ENCODE measurements at places on chromosomes 12 and 14.

DNA sequence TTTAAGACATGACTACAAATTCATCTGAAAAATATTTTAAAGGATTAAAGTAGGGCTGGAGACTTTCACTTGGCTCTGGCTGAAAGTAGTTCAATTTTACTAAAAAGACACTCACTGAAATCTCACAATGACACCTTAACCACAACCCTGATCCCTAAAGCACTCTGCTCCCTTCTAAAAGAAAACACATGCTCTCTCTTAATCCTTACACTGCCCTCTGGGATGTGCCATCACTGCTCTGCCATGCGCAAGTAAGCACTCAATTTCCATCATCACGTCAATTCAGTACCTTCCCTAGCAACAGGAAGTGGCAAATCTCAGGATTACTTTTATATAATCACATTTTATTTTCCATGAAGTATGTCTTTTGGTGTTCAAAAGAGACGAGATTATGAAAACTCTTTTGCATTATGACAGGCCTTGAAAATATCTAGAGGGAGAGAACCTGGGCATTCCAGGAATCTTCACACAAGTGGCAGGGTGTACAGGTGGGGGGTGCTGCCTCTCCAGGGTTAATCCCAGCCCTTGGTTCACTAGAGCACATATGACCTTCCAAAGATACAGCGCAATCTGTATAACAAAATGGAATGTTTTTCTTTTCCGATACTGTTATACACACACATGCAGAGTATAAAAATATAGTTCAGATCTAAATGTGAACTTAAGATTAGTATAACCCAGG, 7.3 kb downstream of the ATG14 start:
- no peak for DNase-seq

DNA sequence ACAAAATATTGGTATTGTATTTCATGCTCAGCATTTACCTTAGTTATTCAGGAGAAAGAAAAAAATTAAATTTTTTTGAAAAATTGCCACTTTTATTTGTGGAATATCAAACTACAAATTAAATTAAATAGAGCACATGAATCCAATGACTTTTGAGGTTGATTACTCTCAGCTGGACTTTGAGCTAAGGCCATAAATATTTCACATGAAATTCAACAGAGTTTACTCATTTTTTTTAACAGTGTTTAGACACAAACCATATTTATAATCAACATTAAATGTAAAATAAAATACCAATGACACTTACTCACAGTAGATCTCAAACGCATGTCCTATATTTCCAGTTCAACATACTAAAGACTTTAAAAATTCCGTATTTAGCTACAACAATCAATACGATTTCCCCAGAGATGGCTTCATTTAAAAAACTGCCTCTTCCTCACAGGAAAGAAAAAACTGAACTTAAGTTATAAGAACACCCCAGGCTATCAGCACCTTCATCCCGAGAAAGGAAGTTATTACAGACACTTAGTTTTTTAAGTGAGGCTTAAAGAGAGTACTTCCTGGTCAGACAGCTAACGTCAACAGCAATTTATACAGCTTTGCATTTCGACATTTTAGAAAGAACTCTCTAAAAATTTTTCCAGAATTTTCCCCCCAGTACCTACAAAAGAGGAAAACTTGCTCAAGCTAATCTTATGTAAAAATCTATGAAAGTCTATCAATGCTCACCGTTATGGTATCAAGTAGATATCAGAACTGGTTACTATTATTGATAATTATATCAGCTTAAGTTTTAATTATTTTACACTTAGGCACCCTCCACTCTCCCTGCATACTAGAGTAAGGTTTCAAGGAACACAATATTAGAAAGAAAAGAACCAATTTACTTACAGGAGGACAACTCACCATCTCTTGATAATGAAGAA, 13.8 kb downstream of the TAOK3 start:
- DNase-seq, result peak; percentile 56

DNA sequence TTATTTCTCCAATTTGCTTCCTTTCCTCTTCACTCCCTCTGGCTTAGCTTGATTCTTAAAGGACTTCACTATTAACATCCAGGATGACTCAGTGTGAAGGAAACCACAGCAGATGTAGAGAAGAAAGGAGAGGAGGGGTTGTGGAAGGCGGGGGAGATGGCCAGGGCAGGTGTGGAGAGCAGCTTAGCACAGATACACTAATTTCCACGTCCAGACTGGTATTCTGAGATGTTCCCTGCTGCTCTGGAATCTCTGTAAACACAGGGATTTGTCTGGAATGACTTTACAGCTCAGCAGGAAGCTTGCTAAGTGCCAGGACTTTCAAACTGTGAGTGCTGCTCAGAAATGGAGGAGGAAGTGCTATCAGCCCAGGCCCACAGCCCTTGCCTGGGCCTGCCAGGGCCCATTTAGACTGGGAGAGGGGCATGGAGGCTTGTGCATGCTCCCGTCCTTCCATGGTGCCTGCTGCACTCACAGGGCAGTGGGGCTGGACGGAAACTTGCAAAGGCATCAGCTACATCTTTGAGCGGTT, 202.5 kb upstream of the DDHD1 start:
- DNase-seq, result no peak

GRCh38 chr12:22967171-22967570, 342.2 kb downstream of the ETNK1 start:
- no peak for DNase-seq

DNA sequence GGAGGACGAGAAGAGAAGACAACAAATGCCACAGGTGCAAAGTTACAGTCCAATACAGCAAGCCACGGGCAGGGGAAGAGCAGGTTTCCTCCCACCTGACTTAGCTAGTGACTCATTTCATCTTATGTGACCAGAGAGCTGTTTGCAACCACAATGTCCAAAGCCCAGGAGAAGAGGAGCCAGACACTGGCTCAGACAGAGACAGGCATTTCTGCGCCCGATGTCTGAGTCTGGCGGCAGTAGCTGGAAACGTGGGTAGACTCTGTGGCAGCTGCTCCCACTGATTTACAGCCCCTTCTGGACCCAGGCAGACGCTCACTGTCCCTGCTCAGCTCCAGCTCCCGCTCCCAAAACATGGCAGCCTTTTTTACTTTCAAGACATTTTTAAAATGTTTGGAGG, 60.0 kb downstream of the CHGA start:
- DNase-seq, result no peak

DNA sequence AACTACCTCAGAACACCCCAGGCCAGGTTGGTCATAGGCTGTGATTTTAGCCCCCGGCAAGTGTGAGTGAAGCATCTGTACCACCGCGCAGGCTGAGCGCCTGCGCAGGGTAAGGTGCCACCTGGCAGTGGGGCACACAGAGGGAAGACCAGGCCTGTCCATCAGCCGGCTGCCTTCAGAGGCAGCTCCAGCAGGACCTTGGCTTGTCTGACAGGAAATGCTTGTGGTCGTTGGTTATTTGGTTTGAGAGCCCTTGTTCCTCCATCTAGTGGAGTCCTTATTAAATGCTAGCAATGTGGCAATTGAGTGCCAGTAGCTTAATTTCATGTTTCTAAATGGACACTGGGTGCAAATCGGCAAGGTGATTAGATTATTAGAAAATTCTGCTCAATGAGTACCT, 27.5 kb downstream of the SLC25A29 start:
- no peak for DNase-seq

DNA sequence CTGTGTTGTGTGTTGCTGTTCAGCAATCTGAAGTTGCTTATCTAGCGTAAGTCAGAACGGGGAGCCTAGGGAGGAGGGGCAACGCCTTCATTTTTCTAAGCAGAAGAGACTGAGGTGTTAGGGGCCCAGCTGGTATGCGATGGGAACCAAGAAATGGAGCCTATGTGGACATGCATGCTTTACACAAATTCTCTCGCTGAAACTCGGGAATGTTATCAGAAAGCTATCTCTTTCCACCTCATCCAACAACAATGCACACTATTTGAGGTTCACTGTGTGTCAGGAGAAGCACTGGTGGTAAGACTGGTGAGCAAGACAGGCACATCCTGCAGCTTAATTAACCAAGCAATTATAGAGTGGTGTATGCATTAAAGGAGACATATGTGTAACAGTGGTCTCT, 89.7 kb downstream of the NRXN3 start:
- DNase-seq, result no peak

- DNase-seq, result no peak
Measured at GRCh38 chr12:123548107-123548506, 14.6 kb upstream of the RILPL1 start.

- no peak for DNase-seq
Measured at GRCh38 chr12:131049002-131049401, 95.3 kb downstream of the ADGRD1 start.

DNA sequence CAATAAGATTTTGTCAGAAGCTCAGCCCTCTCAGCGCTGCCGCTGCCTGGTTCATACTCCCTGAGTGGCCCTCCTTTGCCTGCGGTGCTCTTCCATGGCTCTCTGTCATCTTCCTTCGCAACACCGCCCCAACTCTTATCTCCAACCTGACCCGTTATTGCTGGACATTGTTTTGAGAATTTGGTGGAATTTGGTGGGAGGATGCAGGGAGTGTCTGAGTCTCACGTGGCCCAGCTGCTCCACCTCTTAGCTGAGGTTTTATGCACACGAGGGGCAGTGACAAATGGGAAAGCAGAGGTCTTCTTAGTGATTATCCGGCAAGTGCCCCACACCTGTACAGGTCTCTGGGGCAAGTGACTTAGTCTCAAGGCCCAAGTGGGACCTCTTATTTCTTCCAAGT, 97.5 kb upstream of the RPH3A start:
- DNase-seq, result no peak

- DNase-seq, result no peak
Measured at GRCh38 chr12:93737457-93738198, 60.5 kb downstream of the CRADD start.

DNA sequence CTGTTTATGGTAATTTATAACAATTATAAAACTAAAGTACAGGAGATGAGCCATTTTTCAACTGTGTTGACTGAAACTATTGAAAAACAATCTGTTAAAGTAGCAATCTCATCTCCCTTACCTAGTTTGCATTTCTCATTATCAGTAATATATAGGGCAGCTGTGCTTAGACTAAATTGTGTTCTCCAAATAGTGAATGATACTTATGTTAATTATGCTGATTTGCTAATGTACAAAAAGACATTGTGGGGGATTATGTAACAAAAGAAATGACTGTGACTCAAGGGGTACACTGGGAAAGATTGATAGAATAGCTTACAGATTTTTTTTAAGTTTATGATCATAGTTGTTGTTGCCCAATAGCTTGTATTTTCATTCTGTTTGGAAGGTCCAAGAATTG, 207.7 kb downstream of the FUT8 start:
- DNase-seq, result no peak

GRCh38 chr12:70854881-70855568, 65.5 kb downstream of the PTPRR start:
- DNase-seq, result no peak

DNA sequence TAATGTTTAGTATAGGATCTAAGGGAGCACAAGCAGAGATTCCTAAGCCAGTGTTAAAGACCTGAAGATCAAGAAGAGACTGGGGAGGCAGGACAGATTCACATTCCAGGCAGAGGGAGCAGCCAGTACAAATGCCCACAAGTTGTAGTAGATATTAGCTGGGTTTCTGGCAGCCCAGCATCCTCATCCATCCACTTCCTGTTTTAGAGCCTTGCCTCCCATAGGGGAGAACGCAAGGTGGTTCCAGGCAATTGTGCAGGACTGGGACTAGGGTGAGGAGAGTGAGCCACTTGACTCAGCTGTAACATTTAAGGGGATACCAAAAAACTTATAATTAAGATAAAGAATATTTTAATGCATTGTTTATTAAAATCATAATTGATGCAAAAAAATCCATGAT, 71.3 kb upstream of the PSMA6 start:
- DNase-seq, result no peak

DNA sequence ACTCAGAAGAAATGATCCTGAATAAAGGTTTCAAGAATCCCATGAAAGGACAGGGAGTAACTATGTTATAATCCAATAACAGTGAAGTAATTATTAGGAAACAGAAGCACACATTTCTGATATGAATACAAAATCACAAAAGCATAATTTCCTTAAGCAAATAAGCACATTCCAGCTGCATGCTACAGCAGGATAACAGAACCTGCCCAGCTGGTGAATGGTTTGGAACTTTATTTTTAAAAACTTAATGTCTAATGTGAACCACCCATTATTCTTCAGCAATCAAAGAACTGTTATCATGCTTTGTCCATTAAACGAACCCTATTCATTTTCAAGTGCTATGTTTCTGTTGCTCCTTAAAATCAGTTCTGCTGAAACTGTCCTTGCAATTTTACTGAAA, 13.4 kb downstream of the SPTLC2 start:
- DNase-seq, result no peak

- no peak for DNase-seq
Measured at GRCh38 chr12:119175081-119175480, 3.6 kb upstream of the HSPB8 start.

All from CD8-positive, alpha-beta T cell (primary cell).